Upper lobe of right lung (tissue), 1 donor: ENCODE measurements at places on chromosomes 11 and 22. TPM values are rescaled to one million over a fixed set of nuclear protein-coding genes. Genes with fewer than 3 reads are reported as not detected.

The C11orf16 gene
- not detected for total RNA-seq

The PKDREJ gene
- not detected for total RNA-seq

The DMC1 gene
- not detected for total RNA-seq

DNA sequence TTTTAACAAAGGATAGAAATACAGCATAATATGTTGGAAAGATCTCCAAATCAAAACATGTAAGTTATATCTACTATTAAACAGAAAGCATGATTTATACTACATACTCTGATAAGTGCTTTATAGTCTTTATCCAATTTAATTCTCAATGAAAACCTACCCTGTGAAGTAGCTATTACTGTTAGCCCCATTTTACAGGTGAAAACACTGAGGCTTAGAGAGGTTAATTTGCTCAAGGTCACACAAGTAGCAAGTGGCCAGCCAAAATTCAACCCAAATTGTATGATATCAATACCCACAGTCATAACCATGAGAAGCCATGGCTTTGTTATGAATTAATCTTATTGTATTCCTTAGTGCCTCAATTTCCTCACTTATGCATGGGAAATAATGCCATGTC lies 675 bp upstream of the OR5AN1 start:
- DNase-seq, result no peak

- no peak for DNase-seq
Measured at GRCh38 chr11:97751952-97752351, 1268.8 kb upstream of the CNTN5 start.

DNA sequence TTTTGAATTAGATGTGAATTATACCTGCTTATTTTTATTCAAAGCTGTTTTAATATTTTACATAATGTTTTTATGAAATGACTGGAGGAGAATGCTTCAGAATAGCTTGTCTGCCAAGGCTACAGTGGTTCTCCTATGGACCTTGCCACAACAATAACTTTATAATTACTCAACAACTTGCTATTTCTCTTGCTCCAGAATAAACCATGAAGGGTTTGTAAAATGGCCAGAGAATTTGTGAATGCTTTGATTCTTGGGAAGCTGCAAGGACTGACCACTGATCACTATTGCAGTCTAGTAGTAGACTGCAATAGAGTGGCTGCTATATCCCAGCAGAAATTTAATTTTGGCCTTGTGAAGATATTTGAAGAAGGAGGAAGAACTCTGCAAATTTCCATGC lies 199.7 kb downstream of the FAT3 start:
- no peak for DNase-seq

DNA sequence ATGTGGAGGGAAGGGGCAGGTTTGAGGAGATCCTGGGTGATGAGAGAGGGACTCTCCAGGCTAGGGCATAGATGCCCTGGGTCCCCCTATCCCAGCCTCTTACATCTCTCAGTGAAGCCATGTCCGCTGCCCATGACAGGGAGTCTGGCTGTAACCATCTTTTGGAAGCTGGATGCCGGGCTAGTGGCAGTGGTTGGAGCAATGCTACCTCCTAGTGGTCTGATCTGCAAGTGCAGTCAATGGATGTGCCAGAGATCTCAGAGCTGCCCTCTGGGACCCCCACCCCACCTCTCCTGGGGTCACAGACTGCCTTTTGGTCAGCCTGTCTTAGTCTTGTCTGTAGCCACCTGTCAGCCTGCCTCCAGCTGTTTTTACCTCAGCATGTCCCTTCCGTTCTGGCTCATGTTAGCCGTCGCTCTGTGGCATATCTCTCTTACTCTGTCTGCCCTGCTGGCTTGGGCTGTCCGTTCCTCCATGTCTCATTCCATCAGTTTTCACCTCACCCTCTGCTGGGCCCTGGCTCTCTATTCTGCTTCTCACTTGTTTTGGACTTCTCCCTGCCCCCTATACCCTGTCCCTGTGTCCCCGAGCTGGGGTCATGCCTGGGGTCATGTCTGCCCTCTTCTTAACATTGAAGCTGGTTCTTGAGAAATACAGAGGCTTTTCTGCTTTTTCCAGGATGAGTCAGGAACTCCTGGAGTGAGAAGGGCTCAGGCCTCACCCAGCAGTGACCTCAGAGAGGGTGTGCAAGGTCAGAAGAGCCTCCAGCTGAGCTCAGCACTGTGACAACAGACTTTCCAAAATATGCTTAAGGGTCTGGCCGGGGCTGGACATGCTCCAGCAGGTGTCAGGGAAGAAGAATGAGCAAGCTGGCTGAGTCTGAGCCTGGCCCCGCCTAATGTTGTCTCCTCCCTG lies 52.0 kb upstream of the THY1 start:
- DNase-seq, result no peak

DNA sequence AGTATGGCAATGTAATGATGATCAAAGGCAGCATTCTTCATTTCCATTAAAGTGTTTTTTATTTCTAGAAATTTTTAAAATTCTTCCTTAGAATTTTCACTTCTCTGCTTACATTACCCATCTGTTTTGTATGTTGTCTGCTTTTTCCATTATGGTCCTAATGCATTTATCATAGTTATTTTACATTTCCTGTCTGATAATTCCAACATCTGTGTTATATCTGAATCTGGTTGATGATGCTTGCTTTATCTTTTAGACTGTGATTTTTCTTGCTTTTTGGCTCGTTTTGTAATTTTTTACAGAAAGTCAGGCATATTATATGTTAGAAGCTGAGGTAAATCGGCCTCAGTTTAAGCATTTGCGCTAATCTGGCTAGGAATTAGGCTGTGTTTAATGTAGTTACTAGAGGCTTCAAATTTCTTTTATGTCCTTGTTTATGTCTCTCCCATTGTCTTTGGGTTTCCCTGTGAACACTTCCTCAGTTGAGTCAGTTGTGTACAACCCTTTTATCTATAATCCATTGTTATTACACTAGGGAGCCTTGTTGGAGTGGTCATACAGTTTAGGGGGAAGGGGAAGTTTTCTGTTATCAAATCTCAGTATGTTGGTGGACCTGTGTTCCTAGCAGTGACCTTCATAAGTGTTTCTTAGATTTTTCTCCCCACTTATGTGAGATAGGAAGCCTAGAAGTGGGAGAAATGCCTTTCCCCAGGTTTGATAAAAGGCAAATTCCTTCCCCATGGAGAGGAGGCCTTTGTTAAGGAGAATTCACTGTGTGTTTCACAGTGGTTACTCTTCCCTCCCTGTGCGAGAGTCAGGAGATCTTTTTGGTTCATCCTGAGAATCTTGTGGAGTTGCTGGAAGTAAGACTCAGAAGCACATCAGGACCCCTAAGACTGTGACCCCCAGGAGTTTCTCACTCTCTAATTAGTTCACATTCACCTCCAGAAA lies 437.5 kb downstream of the INSC start:
- no peak for DNase-seq

DNA sequence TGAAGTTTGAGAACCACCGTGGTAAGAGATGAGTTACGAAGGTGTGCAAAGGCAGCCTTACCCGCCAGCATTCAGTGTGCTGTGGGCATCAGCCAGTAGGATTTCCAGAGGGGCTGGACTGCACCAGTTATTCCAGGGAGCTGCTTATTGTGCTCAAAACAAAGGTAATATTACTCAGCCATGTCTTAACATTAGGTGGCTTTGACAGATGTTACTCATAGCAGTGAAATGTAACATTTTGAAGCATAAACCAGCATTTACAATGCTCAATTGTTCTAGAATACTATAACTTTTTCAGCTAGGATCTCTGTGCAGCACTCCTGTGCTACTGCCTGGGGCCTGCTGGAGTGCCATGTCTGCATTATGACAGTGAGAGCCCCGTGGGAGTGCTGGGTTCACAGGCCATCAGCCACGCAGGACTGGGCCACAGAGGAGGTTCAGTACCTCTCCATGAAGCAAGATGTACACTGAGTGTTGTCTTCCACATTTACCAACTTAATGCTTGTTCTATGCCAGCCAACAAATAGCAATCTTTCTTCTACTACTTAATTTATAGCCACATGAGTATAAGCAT lies 238.1 kb downstream of the CADM1 start:
- DNase-seq, result no peak

DNA sequence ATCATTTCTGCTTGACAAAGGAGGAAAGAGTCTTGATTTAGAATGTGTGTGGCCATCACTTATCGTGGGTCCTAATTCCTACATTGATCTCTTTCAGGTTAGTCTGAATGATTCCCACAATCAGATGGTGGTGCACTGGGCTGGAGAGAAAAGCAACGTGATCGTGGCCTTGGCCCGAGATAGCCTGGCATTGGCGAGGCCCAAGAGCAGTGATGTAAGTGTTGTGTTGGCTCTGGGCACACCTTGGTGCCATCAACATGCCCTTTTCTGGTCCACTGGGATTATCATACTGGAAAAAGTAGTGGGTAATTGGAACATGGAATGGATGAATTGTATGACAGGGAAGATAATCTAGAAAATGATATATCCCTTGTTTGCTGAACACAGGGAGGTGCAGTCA lies 17.1 kb upstream of the SORL1-AS1 start:
- no peak for DNase-seq

DNA sequence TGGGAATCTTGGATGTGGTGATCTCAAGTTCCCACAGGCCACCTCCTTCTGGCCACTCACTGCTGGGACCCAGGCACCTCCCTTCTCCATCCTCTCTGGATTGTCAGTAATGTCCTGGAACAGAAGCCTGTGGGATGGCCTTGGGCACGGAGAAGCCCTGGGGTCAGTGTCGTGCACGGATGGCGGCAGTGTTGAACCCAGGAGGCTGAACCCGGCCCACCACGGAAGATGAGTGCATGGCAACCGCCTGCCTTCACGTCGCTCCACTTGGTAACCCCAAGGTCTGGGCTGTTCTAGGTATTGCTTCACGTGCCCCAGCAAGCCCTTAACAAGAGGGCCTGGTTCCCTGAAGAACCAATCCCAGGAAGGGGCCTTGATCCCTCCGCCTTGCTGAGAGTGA lies 7.1 kb downstream of the THYN1 start:
- DNase-seq, result no peak
